ENCODE measurements at places on chromosomes 13 and 19.

DNA sequence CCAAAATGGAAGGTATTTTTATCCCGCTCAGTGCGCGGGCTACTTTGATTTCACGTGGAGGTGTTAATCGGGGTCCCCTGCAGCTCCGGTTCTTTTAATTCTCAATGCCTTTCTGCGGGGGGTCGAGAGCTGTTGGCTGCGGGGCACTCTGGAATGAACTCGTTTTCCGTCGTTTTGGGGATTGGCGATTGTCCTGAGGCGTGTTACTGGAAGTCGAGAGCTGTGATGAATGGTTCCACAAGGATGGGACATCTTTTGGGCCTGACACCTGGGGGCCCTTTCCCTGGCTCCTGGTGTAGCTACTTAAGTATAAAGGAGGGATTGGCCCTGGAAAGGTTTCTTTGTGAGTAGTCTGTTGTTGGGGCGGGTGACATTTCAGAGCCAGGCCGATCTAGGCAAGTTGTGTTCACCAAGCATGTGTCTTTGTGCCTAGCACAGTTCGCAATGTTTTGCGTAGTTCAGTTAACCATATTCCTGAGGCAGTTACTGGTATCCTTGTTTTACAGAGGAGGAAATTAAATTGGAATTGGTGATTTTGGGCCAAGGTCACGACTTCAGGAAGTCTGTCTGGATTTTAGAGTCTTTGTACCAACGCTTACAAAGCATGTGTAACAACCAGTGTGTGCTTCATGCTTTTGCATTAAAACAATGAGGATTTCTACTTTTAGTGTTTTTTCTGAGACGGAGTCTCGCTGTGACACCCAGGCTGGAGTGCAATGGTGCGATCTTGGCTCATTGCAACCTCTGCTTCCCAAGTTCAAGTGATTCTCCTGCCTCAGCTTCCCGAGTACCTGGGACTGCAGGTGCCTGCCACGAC, 846 bp downstream of the RPL13A start:
- no peak for DNase-seq

DNA sequence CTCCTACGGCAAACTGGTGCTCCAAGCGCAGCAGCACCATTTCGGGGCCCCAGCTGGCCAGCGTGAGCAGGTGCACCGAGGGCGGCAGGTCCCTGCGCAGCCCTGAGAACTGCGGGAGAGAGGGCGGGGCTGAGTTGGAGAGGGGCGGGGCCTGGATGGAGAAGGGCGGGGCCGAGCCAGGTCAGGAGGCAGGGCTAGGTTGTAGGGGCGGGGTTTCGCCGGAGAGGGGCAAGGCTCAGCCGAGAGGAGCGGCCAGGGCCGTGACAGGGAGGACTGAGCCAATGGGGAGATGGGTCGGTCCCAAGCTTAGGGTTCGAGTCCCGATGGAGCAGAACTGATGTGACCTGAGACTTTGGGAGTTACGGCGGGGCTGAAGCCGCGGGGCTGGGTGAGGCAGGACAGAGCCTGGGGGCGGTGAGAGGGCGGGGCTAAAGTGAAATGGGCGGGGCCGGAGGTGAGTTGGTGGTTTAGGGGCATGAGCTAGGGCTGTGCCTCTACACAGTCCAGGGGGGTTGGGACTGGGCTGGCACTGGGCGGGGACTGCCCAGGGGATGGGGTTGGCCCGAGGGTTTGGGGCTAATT, 19.0 kb downstream of the MAN2B1 start:
- DNase-seq, result no peak

DNA sequence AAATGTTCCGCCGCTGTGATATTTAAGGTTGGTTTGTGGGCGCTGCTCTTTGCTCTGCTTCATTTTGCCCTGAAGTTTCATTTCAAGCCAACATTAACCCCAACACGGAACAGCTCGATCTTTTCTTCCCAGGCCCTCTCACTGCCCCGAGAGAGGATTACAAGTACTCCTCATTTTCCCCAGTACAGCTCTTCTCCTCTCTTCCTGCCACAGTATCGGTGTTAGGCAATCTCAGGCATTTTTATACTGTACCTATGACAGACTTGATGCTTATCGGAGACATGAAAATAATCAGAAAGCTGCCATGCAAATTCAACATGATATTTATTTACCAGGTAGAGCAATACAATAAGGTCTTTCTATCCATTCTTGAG, 1.3 kb upstream of the EDNRB start:
- DNase-seq, result no peak

DNA sequence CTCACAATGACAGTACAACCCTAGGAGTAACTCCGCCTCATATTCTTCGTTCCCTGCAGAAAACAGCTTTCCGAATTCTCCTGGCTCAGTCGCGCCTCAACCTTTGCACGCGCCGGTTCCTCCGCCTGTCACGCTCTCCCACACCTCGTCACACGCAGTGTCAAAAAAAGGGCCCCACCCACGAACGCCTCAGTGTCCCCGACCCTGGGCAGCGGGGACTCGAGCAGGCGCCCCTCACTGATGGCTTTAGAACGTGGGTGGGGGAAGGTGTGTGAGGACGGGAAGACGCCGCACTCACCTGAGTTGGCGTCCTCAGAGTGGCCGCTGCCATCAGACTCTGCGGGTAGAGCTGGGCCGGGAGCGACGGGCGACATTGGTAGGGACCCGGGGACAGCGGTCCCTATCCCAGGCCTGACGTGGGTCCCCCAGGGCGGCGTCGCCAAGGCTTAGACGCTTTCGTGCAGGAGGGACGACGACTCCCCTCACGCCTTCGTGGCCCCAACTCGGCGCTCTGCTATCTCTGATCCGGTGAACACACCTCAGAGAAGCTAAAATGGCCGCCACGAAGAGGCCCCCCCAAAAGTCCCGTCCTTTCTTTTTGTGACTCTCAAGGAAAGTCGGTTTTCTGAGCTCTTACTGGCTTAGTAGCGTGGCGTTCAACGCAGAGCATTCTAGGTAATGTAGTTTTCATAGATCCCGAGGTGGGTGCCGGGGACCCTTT, at the start of gene ZNF154:
TSS of gene ZNF154 (minus strand) at position 564 of the 721 bp plus-strand sequence. CDS start at position 331, 233 bp downstream.
- DNase-seq, result peak; percentile 28

DNA sequence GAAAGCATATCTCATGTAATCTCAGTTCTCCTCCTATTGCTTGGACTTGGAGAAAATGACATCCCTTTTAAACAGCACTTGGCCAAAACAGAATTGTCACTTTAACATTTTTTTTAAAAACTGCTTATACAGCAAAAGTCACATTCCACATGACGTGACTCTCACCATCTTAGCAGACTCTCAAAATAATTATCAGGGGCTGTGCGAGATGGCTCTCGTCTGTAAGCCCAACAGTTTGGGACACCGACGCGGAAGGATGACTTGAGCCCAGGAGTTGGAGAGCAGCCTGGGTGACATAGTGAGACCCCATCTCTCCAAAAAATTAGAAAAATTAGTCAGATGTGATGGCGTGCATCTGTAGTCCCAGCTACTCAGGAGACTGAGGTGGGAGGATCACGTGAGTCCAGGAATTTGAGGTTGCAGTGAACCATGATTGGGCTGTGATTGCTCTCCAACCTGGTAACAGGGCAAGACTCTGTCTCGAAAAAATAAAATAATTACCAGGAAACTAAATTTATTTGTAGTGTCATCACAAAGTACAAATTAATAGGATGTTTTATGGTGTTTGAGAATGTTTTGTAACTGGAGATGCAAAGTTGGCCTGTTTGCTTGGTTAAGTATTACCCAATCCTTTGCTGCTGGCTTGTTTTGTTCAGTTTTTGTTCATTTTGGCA, 8.8 kb downstream of the SAFB start:
- DNase-seq, result no peak

- DNase-seq, result no peak
Measured at GRCh38 chr19:23777216-23777615, 18.5 kb upstream of the ZNF681 start.

DNA sequence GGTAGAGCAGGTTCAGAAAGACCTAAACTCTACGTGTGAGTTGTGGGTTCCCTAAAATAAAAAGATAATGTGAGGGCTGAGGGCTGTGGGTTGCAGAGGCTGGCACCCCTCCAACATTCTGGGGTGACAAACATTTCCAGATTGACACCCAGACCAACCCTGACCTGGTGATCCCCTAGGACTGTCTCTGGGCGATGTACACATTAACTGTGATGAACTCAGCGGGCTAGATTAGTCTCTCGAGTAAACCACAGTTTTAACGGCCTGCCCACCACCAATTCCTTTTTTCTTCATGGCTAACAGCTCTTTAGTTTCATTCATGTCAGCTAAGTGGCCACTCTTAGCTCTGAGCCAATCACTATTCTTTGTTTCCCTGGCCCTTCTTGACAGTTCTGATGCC, 24.8 kb downstream of the SIAH3 start:
- DNase-seq, result no peak

DNA sequence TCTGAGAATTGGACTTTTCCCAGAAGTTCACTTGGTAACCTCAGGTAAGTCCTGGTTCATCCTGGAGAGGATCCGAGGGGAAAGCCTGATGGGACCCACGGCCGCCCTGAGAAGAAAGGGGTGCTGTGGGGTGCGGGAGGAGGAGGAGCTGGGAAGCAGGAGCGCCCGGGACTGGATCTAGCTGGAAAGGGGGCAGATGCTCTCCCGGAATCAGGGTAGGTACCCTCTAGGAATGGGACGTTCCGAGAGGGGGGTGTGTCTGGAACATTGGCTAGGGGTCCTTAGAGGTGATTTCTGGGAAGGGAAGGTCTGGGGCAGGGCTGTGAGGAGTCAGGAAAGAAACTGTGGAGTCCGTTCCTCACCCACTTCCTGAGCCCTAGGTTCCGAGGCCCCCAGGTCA, 38.7 kb upstream of the ZNF492 start:
- DNase-seq, result no peak

- DNase-seq, result no peak
Measured at GRCh38 chr19:13761423-13761822, 2.9 kb upstream of the MRI1 start.

- no peak for DNase-seq
Measured at GRCh38 chr13:80058626-80059025, 282.3 kb downstream of the SPRY2 start.

- no peak for DNase-seq
Measured at GRCh38 chr19:28400953-28401671, 811.8 kb downstream of the UQCRFS1 start.

GRCh38 chr13:44936246-44936645, 53.0 kb downstream of the NUFIP1 start:
- no peak for DNase-seq

DNA sequence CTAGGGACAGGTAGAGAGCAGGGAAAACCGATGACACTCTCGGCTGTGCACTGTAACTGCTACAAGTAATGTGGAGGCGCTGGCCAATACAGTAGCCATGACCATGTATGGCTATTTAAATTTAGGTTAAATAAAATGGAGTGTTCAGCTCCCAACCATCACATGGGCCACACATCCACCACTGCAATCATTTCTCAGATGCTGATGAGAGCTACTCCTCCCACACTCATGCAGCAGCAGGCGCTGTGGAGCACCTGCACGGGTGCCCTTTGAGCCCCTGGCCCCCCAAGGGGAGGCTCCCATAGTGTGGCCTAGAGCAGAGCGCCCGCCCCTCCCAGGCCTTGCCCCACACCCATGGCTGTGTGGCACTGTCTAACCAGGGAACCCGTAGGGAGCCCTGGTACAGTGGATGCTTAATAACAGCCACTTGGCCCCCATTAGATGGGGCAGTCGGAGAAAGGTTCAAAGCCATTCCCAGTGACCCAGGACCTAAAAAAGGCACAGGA, 6.0 kb downstream of the ACP4 start:
- no peak for DNase-seq

DNA sequence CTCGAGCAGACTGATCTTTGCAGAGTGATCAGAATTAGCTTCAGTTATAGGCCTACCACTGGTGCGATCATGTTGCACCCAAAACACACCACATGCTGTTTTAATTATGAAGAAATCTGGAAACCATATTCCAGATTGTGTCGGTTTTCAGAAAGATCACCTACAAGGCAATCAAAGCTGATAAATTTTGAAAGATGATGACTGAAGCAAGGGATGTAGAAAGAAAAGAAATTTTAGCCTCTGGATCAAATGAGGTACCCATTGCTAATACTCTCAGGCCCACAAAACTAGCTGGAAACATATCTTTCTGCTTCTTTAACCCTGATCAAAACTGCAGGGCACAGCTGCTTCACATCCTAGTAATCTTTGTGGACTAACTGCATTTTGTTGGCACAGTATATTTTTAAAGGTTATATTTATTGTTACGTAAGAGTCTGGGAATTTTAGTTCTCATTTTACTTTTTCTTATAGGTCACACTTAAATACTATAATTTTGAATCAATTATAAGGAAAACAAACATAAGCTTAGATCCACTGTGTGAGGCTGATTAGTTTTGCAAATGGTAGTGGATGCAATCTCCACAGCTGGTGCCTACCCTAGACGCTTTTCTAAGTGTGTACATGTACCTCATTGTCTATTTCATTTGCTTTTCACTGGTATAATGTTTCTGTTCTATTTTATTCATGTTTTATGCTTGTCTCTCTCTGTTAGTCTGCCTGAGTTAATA, 150.9 kb downstream of the RGCC start:
- DNase-seq, result no peak

- no peak for DNase-seq
Measured at GRCh38 chr19:47417746-47418691, 1.3 kb downstream of the MEIS3 start.

DNA sequence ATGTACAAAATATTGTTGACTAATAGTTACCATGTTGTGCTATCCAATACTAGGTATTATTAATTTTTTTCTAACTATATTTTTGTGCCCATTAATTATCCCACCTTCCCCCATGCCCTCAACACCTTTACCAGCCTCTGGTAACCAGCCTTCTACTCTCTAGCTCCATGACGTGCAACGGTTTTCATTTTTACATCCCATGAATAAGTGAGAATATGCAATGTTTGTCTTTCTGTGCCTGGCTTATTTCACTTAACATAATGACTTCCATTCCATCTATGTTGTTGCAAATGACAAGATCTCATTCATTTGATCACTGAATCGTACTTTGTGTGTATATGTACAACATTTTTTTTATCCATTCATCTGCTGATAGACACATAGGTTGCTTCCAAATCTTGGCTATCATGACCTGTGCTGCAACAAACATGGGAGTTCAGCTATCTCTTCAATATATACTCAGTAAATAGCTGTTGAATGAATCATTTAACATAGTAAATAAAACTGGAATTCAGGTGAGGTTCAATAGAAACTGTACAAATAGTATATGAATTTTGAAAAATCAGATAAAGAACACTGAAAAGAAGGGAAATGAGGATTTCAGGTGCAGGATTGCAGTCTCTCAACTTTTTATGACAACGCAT, 509.0 kb upstream of the MIR17HG start:
- no peak for DNase-seq

- DNase-seq, result no peak
Measured at GRCh38 chr13:36031490-36031889, 99.7 kb downstream of the DCLK1 start.

DNA sequence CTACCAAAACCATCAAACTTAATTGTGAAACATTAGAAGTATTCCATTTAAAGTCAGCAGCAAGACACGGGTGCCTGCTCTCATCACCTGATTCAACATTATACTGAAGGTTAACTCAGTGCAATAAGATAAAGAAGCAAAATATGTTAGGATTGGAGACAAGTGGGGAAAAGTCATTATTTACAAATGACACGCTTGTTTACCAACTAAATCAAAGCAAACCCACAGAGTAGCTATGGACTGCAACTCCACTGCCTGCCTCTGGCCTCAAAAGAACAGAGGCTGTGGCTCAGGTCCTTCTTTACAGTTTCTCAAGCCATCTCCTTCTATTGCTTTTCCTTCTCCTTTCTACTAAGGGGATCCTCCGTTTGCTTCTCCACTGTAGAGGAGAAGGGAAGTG, 21.0 kb upstream of the ATP12A start:
- DNase-seq, result no peak

GRCh38 chr13:20924758-20925394, 22.3 kb upstream of the XPO4 start:
- peak; percentile 56 for DNase-seq

Measured in stimulated activated CD4-positive, alpha-beta T cell treated with anti-CD3 and anti-CD28 coated beads, Interleukin-4, amount 100 ng/mL, for 4 hours (primary cell).